Tongue (tissue), 3 donors: ENCODE measurements at places on chromosomes 4 and X. TPM values are rescaled to one million over a fixed set of nuclear protein-coding genes. Genes with fewer than 3 reads are reported as not detected.

ESX1 gene
- total RNA-seq, result not detected

ERAS gene
- not detected for total RNA-seq

FOXR2 gene
- not detected for total RNA-seq

ENPEP gene
- total RNA-seq, result 31.5 TPM

TMSB15C gene
- 4.0 TPM for total RNA-seq

PTTG2 gene
- total RNA-seq, result 1.7 TPM

ZFP42 gene
- total RNA-seq, result 0.10 TPM

NAT8L gene
- total RNA-seq, result 0.51 TPM
